ENCODE measurements at places on chromosomes 16 and 17.

GRCh38 chr16:64238571-64238970 is 883.3 kb downstream of the CDH11 start:
- no peak for DNase-seq

DNA sequence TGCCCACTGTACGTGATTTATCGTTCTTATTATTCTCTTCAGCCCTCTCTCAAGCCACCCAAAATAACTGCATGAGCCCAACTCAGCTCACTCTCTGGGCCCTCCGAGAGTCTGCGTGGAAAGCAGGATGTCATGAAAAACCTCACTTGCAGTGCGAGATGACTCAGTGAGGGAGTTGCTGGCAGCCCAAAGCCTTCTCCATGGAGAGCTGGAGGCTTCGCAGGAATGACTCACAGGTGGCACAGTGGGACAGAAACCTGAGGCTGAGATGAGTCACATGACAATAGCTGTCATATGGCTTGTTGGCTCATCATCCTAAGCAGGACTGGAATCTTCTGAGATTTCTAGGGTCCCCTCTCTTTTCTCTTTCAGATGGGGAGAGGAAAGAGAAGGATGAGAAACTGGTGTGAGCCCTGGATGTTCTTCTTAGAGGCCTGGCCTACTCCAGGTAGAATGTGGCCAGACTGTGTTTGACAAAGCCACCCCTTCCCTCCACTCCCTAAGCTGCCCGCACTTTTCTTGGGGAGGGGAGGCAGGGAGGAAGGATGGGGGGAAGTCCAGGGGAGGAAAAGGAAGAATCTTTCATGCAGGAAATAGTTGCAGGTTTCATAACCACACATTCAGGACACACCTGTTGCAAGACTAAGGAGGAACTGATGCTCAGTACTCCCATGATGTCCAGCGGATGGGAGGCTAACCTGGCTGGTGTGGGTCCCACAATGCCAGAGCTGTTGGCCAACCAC is 160.6 kb upstream of the RPL38 start:
- DNase-seq = no peak

DNA sequence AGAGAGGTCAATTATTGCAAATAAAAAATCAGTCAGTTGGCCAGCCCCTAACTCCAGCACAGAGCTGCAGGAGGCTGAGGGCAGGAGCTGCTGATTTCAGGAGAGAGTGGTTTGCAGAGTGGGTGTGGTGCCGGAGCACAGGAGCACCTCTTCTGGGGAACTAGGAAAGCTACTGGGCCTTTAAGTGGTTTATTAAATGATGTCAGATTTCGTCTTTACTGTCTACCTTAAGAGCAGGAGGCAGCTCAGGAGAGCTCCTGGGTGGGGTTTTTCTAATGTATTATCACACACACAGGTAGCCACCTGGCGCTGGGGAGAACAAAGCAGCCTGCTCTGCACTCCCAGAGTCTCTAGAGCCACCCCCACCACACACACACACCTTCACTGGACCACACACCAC is 11.5 kb upstream of the HAS3 start:
- no peak for DNase-seq

- DNase-seq = no peak
Measured at GRCh38 chr16:17265154-17265553, 205.6 kb downstream of the XYLT1 start.

GRCh38 chr17:67390646-67391361 is 13.7 kb downstream of the PITPNC1 start:
- DNase-seq = no peak

DNA sequence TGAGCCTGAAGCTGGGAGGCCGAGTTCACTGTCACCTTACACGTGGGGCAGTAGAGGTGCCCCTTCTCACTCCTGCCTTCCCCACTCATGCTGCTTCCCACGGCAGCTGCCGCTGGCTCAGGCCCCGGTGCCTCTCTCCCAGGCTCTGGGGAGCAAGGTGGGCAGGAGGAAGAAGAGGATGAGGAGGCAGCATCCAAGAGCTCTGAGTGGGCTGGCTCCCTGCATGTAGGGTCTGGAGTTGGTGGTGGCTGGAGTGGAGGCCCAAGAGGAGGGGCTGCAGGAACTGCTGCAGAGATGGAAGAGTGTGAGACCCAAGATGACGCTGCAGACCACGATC is 8.9 kb downstream of the NKIRAS2 start:
- DNase-seq = no peak
